SIG-M5 (cell line): ENCODE measurements at places on chromosomes 13 and 19.

GRCh38 chr19:29517946-29518345 lies 7.8 kb upstream of the VSTM2B start:
- no peak for DNase-seq

- no peak for DNase-seq
These were observed 35.8 kb downstream of the ZIC5 start for GRCh38 chr13:99935772-99936171.

- DNase-seq = no peak
These were observed 177.6 kb upstream of the EDNRB start for GRCh38 chr13:78096221-78096620.

DNA sequence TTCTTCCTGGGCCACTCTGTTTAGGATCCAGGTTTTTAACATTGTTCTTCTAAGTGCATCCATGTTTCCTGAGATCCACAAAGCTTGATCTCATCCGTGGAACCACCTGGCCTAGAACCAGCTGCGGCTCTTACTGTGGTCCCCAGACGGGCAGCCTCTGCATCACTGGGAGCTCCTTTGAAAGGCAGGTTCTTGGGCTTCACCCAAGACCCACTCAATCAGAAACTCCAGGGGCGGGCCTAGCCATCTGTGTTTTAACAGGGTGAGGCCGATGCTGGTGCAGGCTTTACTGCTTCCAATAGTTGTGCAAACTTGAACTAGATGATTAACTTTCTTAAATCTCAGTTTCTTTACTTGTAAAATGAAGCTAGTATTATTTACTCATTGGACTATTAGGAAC lies 605.7 kb downstream of the FGF9 start:
- DNase-seq = no peak

DNA sequence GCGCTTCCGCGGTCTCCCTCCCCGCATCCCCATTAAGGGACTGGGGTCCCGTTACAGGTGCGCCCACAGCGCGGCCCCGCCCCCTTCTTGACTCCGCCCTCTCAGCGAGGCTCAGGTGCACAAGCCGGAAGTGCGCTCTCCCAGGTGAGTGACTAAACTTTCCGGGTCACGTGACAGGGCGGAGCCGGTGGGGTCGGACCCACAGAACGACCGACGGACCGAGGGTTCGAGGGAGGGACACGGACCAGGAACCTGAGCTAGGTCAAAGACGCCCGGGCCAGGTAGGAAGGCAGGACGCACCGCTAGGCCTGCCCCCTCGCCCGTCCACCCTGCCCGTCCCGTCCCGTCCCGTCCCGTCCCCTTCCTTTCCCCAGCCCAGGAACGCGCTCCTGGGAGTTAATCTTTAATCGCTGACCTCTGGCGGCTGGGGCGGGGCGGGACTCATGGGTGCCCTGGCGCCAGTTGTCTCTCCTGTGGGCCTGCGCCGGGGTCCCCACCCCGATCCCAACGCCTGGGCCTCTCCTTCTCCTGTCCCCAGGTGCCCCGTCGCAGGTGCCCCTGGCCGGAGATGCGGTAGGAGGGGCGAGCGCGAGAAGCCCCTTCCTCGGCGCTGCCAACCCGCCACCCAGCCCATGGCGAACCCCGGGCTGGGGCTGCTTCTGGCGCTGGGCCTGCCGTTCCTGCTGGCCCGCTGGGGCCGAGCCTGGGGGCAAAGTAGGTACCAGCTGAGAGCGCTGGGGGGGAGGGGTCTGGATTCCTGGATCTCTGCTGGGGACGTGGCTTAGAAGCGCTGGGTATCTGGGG lies at the start of gene CRB3:
TSS of gene CRB3 (plus strand) at position 202 of the 804 bp plus-strand sequence. CDS start at position 633, 431 bp downstream.
- DNase-seq = no peak

GRCh38 chr13:64782466-64782865 lies 2447.7 kb downstream of the PCDH9 start:
- DNase-seq = no peak

DNA sequence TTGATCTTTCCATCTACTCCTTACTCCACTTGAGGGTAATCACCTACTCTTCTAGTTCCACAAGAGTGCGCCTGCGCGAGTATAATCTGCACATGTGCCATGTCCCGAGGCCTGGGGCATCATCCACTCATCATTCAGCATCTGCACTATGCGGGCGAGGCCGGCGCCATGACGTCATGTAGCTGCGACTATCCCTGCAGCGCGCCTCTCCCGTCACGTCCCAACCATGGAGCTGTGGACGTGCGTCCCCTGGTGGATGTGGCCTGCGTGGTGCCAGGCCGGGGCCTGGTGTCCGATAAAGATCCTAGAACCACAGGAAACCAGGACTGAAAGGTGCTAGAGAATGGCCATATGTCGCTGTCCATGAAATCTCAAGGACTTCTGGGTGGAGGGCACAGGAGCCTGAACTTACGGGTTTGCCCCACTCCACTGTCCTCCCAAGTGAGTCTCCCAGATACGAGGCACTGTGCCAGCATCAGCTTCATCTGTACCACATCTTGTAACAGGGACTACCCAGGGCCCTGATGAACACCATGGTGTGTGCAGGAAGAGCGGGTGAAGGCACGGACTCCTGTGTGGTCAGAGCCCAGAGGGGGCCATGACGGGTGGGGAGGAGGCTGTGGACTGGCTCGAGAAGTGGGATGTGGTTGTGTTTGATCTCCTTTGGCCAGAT lies 2.7 kb upstream of the KLK2 start:
- DNase-seq = no peak

DNA sequence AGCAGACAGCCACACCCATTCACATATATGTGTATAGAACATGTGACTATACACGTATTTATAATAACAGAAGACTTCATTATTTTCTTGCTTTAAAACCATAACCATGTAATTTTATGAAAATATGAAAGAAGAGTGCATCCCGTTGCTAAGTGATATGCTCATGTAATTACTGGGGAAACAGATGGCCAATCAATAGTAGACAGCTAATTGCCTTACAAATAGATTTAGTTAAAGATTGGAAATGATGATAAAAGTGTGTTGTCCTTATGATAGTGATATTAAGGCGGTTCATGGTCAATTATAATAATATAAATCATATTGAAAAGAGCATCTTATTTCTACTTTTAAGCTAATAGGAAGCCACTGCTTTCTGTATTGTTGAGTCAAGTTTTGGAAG lies 95.9 kb downstream of the RFC3 start:
- no peak for DNase-seq

GRCh38 chr19:49316284-49316683 lies 8.7 kb downstream of the SLC6A16 start:
- no peak for DNase-seq

- no peak for DNase-seq
These were observed 8.2 kb downstream of the LATS2 start for GRCh38 chr13:21053231-21053630.

DNA sequence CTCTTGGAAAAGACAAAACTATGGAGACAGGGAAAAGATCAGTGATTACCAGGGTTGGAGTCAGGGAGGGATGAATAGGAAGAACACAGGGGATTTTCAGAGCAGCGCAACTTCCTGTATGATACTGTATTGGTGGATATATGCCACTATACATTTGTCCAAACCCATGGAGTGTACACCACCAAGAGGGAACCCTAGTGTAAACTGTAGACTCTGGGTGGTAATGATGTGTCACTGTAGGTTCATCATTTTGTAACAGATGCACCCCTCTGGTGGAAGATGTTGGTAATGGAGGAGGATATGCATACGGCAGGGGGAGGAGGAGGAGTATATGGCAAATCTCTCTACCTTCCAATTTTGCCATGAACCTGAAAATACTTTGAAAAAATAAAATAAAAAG lies 68.1 kb downstream of the UFM1 start:
- no peak for DNase-seq

GRCh38 chr13:107867701-107868661 lies 347.4 kb downstream of the LIG4 start:
- no peak for DNase-seq

DNA sequence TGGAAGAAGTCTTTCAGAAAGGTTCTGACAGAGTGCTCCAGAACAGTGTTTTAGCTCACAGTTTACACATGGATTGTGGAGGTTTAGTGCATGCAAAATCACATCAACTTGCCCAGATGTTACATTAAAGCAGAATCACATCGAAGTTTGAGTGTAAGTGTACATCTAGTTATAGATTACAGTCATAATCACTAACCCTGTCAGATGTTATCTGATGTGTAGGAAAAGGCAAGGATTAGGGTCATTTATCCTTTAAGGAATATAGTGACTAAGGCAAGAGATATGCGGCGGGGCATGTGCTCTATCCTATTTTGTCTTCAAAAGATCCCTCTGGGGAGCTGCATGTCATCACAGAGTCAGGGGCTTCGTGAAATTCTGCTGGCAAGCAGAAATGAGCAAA lies 66.9 kb downstream of the CYSLTR2 start:
- DNase-seq = no peak

DNA sequence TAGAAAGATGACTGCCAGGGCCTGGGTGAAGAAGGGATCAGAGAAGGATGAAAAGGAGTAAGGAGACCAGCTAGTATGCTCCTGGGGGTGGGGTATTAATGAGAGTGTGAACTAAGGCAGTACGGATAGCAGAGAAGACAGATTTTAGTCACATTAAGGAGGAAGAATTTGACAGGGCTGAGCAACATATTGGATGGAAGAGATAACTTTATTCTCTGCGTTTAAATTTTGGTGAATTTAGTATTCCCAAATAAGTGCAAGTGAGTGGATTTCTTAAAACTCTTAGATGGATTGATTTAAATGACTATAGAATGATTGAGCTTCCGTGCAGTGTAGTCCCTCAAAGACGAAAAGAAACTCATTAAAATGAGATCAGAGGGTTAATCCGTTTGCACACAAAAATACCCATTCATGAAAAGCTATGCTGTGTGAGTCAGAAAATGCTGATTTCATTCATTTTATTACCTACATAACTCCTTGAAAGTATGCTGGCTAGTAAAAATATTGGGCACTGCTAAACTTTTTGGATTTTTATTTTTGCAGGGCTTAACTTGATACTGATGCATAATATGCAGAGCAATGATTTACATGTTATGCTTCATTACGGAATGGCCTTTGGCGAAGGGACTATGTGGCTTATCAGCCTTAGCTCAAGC lies 54.1 kb downstream of the WDFY2 start:
- no peak for DNase-seq

- DNase-seq = no peak
These were observed 30.4 kb downstream of the CLEC4M start for GRCh38 chr19:7793493-7793892.

DNA sequence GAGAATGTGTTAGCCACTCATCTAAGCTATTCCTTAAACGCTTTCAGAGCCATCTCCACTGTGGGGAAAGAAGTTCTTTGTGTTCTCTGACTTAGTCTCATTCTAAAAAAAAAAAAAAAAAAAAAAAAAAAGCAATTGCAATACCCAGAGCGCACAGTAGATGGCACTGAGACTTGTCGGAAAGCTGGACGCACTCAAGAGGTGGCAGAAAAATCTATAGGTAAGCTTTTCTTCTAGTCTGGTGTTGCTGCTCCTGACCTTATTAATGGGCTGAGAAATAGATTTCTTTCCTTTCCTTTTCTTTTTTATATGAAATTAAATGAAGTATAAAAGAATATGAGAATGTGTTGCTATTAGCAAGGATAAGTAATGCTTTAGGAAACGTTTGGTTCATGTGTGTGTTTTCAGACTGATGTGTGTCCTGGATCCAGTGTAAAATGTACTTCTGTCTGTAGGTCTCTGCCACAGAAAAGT lies 4.7 kb upstream of the GJB2 start:
- DNase-seq = no peak

DNA sequence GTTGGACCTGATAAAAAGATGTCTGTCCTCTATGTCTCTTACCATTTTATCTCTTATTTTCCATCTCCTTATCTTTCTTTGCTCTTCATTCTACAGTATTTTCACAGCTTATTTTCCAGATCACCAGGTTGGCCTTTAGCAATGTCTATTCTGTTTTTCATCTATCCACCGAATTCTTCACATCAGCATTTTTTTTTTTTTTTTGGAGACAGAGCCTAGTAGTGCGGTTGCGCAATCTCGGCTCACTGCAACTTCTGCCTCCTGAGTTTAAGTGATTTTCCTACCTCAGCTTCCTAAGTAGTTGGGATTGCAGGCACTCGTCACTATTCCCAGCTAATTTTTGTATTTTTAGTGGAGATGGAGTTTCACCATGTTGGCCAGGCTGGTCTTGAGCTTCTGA lies 49.0 kb downstream of the DNAJC15 start:
- no peak for DNase-seq

DNA sequence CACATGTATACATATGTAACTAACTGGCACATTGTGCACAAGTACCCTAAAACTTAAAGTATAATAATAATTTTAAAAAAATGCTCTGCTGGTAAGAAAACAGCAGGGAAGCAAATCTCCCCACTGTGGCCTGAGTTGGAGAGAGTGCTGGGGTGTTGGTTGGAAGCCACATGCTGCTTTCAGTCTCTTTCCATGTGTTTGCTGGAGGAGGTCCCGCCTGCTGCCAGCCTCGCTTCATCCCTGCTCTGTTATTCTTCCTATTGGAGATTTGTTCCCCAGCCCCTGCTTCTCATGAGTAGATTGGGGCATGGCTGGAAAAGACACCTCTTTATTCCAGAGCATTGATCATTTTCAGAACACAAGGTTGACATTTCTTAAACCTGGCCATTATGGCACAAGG lies 230.5 kb downstream of the FGF9 start:
- DNase-seq = no peak

GRCh38 chr13:112071723-112072533 lies 5.0 kb downstream of the SOX1 start:
- DNase-seq = no peak

DNA sequence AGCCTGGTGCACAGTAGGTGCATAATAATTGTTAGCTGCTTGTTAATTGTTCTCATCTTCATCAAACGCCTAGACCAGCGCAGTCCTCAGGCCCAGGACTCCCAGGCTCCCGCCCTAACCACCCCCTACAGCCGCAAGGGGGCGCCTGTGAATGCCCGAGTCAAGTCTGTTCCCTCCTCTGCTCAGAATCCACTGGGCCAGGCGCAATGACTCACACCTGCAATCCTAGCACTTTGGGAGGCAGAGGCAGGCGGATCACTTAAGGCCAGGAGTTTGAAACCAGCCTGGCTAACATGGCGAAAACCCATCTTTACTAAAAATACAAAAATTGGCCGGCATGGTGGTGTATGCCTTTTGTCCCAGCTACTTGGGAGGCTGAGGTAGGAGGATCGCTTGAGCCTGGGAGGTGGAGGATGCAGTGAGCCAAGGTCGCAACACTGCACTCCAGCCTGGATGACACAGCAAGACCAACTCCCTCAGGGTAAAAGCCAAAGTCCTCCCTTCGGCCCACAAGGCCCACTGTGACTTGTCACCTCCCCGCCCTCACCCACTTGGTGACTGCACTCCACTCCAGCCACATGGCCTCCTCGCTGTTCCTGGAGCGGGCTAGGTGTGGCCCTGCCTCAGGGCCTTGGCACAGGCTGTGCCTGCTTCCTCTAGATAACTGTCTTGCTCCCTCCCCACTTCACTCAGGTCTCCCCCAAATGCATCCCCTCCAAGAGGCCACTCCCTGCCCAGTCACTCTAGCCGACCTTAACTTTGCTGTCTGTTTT lies 9.1 kb downstream of the ZNF653 start:
- no peak for DNase-seq

GRCh38 chr19:10238172-10238783 lies 7.1 kb upstream of the S1PR2 start:
- DNase-seq = no peak

GRCh38 chr19:28299649-28300048 lies 913.3 kb downstream of the UQCRFS1 start:
- DNase-seq = no peak
